Right kidney (tissue), 9 donors: ENCODE measurements at places on chromosomes 13 and 19.

DNA sequence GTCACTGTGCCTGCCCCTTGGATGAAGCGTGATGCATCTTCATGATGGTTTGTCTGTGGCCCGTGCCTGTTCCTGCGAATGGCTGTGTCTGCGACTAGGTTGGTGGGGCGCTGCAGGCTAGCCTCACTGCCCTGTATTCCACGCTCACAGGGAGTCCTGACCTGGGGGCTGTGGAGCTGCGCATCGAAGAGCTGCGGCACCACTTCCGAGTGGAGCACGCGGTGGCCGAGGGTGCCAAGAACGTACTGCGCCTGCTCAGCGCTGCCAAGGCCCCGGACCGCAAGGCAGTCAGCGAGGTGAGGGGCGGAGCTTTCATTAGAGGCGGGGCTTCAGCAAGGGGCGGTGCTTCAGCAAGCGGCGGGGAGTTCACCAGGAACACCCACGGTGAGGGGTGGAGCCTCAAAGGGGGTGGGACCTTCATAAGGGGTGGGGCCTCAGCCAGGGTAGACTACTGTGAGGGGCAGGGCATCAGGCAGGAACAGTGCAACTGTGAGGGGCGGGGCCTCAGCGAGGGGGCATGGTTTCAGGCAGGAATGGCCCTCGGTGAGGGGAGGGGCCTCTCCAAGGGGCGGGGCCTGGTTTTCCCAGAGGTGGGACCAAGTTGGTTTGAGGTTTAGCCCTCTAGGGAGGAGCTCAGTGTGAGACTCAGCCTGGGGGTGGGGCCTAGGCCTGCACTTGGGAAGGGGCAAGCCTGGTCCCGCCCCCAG, 17.2 kb downstream of the PKN1 start:
- no peak for DNase-seq

DNA sequence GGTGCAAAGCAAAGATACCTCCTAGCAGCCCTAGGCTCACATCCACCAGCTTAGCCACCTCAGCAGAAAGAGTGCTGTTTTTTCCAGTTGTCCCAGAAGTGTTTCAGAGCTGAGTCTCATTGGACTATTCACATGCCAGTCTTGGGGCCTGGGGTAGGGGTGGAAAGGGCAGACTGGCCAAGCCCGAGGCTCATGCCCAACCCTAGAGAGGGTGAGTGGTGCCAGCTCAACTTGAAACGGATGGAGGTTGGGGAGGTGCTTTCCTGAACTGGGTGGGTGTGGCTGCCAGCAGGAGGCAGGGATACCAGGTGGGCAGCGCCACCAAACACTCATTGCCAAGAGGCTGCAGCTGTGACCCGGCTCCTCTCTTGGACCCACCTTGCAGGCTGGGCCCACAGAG, 116.9 kb downstream of the DPF1 start:
- DNase-seq, result no peak

GRCh38 chr19:13051557-13052165, 51.0 kb downstream of the LYL1 start:
- DNase-seq, result peak; percentile 86

DNA sequence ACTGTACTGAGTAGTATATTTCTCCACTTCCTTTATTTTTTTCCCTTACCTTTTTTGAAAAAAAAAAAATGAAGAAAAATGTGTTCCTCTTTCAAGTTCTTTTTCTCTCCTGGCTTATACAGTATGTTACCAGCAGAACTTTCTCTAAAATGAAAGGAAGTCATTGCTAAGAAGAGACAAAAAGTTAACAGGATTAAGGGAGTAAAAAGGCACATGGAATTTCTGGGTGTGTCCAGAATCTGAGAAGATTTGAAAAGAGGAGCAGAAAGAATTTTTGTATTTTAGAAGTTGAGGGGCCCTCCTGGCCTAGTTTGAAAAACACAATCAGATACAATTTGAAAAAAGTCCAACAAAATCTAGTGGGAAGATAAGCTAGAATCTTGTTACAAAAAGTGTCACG, 21.0 kb upstream of the TRIM13 start:
- DNase-seq, result no peak

DNA sequence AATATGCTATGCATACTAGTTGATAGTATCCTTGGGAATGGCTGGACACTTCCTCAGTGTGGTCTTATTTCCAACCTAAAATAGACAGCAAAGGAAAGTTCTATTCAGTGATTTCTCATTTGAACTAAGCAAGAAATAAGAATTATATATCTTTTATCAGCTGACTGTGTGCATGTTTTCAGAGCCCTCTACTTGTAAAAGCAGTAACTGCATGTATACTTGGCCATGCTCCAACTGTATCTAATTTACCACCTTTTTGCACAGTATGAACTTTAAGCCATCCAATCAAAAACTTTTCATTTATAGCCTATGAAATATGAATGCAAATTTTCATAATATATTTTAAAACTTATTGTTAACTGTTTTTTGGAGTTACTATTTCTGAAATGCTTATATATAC, 136.4 kb upstream of the PCDH9 start:
- DNase-seq, result no peak

DNA sequence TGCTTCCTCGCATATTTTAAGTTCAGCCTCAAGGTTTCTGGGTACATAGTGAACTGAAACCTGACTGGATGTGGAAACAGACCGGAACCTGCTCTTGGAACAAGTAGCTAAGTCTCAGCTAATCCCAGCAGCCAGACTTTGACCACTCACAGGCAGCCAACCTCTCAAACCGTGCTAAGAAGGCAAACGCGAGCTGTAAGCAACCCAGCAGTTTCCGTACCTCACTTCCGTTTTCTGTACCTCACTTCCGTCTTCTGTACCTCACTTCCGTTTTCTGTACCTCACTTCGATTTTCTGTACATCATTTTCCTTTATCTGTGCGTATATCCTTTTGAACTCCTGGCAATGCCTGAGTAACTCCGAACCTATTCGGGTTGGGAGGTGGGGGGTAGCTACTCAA, 96.8 kb downstream of the SUCLA2 start:
- no peak for DNase-seq

GRCh38 chr19:566844-567243, 5.6 kb upstream of the BSG start:
- DNase-seq, result no peak

DNA sequence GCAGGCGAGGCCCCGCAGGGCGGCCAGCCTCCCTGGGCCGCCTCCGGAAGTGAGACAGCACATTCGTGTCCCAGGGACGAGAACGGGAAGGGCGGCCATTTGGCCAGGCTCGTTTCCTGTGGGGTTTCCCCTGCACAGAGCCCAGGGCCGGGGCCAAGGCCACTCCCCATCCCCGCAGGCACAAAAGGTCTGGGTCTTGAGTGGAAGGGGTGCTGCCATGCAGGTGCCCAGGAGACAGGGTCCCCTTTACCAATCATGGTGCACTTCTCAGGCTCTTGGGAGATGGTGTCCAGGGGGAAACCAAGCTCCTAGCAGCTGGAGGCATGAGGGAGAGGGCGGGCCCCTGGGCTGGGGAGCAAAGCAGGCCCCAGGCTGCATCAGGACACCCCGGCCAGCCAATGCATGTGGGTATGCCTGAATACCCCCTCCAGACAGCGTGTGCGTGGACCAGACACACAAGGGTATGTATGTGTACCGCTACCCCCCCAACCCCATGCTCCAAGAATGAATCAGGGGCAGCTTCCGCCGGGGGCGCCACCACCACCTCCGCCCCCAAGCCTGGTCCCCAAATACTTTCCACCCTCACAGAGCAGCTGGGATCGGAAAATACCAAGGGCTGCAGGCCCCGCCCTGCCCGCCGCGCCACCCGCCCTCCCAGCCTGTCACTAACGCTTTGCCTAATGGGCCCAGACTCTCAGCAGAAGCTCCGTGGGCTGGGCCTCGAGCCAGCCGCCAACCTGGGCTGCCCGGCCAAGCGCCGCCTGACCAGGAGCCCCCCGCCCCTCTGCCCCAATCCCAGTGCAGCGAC, 37.6 kb upstream of the NANOS3 start:
- DNase-seq, result peak; percentile 63

- no peak for DNase-seq
Observed at GRCh38 chr13:103033999-103034398, 32.2 kb downstream of the SLC10A2 start.

- no peak for DNase-seq
Observed at GRCh38 chr19:44947041-44947581, 1.3 kb downstream of the APOC2 start.

GRCh38 chr13:109275139-109275745, 511.1 kb downstream of the IRS2 start:
- no peak for DNase-seq
